H54 (cell line): ENCODE measurements at places on chromosomes 7 and 10.

DNA sequence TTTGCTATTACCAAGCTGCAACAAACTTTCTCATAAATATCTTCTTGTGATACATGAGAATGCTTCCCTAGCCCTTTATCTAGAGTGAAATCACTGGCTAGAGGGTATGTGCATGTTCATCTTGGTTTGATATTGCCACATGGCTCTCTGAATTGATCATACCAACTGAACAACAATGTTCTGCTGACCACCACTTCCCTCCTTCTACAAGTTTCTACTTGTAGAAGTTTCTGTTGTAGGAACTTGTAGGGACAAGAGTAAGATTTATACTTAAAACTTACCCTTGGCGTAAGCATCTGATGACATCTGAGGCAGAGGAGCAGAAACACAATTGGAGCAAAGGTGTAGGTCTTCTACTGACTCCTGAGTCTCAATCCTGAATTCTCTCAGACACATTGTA is 86.3 kb upstream of the FAM13C start:
- DNase-seq = no peak

DNA sequence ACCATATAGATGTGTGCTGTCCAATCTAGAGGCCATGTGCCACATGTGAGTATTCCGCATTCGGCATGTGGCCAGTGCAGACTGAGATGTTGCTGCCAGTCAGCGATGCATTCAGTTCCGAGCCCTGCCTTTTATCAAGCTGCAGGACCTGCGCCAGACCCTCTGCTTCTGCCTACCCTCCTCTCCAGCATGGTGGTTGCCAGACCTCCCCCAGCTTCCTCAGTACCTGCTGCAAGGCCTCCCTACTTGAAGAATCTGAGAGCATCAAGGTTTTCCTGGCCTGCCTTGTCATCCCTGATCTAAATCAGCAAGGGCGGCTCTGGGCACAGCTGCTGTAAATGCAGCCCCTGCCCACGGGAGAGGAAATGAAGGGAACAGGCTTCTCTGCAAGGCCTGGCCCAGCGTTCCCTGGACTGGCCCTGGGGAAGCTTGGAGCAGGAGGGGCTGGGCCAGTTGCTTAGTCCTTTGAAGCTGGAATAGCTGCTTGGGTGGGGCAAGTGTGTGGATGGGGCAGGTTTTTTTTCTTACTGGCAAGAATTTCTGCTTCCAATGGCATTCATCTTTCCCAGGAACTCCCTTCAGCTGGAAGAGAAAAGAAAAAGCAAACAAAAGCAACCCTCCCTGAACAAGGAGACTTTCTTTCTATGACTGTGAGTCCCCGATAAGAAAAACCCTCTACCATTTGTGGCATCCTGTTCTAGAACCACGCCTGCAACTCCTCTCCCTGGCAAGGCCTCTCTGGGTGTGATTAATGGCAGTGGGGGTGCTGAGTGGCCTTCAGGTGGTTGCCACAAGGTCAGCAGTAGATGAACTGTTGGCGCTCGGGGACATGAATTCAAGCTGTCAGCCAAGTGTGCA is 93.0 kb downstream of the NHLRC2 start:
- DNase-seq = no peak

GRCh38 chr10:7506571-7506970 is 95.7 kb upstream of the SFMBT2 start:
- no peak for DNase-seq

GRCh38 chr7:148963583-148964482 is 64.5 kb downstream of the PDIA4 start:
- DNase-seq = no peak

GRCh38 chr7:105267244-105267643 is 121.5 kb downstream of the SRPK2 start:
- DNase-seq = no peak

DNA sequence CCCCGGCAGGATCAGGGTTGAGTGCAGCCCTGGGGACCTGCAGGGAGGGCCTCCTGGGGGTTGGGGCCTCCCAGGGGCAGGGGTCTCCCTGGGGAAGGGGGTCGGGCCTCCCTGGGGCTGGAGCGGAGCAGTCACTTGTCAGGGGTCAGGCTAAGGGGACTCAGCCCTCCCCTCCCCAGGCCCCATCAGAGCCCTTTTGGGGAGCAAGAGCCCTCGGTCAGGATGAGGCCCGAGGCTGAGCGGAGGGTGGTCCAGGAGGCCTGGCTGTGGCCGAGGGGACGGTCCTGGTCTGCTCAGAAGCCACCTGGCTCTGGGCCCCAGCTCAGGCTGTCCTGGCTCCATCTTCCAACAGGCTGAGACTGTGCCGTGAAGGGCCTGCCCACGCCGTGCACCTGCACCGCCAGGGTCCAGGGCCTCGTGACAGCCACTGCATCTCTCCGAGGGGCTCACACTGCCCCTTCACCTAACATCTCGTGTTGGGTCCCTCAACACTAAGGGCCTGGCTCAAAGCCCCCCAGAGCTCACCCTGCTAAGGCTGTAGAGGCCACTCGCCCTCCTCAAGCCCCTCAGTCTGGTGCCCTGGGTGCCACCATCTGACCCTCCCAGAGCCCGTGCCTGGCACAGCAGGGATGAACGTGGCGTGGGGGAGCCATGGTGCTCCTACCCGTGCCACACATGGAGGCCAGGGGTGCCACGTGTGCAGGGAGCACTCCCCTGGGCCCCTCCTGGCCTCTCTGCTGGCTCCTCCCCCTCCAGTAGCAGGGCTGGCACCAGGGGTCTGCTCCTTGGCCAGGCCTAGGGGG is 12.9 kb downstream of the BHLHA15 start:
- DNase-seq = no peak

- DNase-seq = no peak
Measured at GRCh38 chr10:34024693-34025425, 690.4 kb upstream of the NRP1 start.

GRCh38 chr10:76583711-76584161 is 1053.9 kb downstream of the KCNMA1 start:
- peak; percentile 53 for DNase-seq

GRCh38 chr7:2157473-2158279 is 75.1 kb downstream of the MAD1L1 start:
- no peak for DNase-seq

- DNase-seq = no peak
Measured at GRCh38 chr7:106347229-106347833, 62.5 kb upstream of the NAMPT start.

- DNase-seq = no peak
Measured at GRCh38 chr7:27189997-27190748, 5.1 kb upstream of the HOXA11 start.

- DNase-seq = no peak
Measured at GRCh38 chr7:12851142-12851541, 163.7 kb downstream of the ARL4A start.

DNA sequence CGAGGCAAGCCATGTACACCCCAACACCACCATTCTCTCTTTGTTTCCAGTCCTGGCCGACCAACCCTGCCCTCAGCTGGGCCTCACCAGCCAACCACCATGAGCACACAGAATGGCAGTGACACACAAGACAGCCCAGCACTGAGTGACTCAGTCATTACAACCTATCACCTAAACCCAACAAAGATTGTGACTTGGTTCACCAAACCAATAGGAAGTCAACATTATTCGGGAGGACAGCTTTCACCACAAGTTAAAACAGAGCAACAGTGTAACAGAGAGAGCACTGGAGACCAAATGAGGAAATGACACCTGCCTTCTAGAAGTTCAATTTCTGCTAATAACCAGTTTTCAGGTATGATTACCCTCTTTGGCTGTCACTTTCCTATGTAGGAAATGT is 72.1 kb downstream of the DNMBP start:
- DNase-seq = no peak

DNA sequence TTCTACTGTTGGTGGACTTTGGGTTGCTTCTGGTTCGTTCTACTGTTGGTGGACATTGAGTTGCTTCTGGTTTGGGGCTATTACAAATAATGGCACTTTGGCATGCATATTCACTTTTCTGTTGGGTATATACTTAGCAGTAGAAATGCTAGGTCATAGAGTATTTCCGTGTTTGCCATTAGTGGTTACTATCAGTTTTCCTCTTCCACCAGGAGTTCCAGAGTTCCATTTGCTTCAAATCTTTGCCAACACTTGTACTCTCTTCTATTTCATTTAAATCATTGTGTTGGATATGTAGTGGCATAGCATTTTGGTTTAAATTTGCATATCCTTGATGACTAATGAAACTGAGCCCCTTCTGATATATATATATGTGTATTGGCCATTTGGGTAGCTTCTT is 15.2 kb downstream of the UBE2D1 start:
- DNase-seq = no peak
